Stimulated activated CD8-positive, alpha-beta memory T cell treated with anti-CD3 and anti-CD28 coated beads, Interleukin-7, amount 100 ng/mL, for 4 hours (primary cell): ENCODE measurements at places on chromosomes 7 and 10.

GRCh38 chr10:132232981-132233380 lies 46.2 kb downstream of the DPYSL4 start:
- DNase-seq = no peak

DNA sequence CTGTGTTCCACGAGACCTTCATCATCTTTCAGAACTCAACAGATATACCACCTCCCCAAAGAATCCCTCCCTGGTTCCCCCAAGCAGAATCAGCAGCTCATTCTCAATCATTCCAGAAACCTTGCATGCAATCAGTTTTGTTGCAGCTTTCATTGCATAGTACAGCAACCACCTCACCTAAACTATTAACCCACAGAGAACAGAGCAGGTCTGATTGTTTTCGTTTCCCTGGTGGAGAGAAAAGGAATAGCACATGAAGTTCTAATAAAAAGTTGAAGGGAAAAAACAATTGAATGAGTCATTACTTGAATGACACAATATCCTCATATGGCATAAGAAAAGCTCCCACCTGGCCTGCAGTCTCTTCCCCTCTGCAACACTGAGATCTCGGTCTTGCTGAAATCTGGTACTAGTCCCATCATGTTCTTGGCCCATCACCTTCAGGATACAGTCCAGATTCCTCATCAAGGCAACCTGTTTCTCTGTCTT lies 147.1 kb upstream of the GDF10 start:
- no peak for DNase-seq

DNA sequence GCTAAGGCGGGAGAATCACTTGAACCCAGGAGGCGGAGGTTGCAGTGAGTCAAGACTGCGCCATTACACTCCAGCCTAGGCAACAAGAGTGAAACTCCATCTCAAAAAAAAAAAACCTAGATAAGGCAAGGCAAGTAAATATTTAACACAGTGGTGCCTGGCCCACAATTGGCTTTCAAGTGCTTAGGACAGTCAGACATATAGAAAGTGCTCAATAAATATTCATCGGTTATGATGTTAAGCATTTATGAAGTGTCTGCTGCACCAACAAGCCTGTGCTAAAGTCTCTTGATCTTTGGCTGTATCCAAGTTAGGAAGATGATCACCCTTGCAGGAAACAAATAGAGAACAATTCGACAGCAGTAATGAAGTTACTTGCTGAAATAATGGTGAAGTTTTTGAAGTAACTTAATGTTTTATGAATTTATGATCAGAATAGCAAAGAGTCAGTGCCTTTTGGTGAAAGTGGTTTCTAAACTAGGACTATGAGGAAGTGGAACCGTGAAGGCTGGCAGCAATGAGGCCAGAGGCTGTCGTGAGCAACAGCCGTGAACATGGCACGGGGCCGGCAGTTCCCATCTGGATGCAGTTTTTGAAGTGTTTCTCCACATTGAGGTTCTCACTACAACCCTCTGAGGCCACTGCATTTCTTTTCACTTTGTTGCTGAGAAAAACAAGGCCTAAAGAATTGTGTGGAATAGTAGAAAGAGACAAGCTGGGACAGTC lies 48.1 kb upstream of the GATA3 start:
- DNase-seq = no peak

DNA sequence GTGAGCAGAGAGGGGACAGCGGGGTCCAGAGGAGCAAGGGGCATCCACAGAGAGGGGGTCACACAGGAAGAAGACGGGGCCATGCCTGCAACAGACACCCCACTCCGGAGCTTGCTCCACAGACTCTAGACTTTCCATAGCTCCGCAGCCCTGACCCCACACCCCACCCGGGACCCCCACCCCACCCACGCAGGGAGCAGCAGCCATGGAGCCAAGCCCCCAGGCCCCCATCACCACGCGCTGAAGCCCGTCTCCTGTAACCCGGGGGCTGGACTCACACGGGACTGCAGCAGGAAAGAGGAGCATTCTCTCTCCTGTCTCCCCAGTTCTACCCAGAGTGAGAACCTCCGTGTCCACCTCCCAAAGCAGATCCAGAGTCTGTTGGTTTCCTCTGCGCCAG lies 38.8 kb upstream of the ADGRA1 start:
- no peak for DNase-seq

- DNase-seq = no peak
Observed at GRCh38 chr7:143410521-143411004, 1.9 kb upstream of the EPHA1 start.

DNA sequence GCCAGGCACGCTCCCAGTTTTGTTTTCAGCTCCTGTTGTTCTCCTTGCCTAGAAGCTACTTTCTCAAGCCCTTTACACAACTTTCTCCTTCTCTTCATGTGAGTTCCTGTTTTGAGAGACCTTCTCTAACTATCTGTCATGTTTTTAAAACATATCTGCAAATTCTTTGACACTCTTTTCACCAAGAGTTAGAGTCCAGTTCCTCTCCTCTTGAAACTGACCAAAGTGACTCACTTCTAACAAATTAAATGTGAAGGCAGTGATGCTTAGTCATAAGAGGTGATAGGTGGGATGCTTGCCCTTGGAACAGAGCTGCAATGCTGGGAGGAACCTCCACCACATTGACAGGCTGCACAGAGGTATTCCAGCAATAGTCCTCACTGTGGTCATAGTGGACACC lies 25.3 kb downstream of the ZSCAN25 start:
- no peak for DNase-seq

DNA sequence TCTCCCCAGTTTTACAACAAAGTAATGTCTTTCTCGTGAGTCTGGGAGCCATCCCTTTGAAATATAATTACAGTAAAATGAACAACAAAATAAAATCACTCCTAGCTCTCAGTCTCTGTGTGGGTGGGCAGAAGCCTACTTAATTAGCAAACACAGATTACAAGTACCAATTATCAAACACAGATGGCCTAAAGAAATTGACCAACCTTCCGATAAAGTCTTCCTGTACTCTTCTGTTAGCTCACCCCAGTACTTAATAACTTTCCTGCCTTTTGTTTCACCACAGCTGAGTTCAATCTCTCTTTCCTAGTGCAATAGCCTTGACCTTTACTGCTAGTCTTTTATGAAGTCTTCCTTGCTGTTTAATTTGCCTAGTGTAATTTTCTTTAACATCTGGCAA lies 719.2 kb upstream of the MBL2 start:
- no peak for DNase-seq

DNA sequence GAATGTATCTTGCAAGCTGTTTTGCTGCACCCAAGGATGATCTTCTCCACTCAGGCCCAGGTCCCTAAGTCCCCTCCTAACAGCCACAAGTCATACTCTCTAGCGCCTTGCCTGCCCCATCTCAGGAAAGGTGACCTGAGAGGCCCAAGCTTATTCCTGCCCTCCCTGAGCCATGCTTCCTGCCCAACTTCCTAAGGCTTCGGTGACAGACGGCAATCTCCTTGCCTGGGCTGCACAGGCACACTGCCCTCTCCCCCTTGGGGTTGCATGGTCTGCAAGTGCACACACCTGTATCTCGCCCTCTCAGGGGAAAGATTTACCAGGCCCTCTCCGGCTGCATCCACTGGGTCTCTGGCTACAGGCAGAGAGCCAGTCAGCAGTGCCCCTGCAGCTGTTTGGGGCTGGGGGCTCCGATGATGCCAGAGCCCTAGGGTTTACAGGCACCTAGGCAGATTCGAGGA lies 771 bp upstream of the ADIRF start:
- no peak for DNase-seq

DNA sequence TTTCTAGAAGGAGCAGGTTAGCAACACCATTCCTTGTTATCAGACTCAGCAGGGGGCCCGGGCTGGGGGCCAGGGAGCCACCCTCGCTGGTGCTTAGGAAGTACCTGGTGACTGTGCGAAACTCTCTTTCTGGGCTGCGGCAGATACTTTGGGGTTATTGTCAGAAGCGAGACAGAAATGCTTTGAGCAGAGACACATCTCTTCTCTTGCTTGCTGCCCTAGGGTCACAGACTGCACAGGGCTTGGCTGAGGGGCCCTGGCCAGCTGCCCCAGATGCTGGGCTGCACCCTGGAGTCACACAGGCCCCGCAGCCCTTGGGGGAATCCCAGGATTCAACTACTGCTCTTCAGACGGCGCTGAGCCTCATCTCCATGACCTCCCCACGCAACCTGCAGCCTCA lies 91.9 kb downstream of the WDFY4 start:
- DNase-seq = no peak

- no peak for DNase-seq
Observed at GRCh38 chr10:25068152-25069058, 52.0 kb downstream of the THNSL1 start.

DNA sequence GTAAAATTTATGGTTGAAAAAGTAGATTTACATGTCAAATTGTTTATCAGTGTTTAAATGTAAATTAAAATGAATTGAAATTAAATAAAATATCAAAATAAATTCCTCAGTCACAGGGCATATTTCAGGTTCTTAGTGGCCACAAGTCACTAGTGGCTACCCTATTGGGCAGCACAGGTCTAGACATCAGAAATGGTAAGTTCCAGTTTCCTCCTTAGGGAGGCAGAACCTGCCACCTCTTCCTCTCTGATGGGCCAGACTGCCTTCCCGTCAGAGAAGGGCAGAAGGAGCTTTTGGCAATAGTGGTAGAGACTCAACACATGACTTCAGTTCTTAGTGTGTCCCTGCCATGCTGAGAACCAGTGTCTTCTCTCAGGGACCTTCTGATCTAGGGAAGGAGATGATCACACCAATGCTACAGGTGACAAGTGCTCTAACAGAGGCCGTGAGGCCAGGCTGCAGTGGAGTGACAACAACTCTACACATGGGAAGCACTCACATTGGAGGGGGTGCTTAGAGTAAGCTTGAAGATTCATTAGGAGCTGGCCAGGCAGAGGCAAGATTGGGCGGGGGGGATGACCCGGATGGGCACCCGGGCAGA lies 14.4 kb upstream of the PCBD1 start:
- DNase-seq = no peak

DNA sequence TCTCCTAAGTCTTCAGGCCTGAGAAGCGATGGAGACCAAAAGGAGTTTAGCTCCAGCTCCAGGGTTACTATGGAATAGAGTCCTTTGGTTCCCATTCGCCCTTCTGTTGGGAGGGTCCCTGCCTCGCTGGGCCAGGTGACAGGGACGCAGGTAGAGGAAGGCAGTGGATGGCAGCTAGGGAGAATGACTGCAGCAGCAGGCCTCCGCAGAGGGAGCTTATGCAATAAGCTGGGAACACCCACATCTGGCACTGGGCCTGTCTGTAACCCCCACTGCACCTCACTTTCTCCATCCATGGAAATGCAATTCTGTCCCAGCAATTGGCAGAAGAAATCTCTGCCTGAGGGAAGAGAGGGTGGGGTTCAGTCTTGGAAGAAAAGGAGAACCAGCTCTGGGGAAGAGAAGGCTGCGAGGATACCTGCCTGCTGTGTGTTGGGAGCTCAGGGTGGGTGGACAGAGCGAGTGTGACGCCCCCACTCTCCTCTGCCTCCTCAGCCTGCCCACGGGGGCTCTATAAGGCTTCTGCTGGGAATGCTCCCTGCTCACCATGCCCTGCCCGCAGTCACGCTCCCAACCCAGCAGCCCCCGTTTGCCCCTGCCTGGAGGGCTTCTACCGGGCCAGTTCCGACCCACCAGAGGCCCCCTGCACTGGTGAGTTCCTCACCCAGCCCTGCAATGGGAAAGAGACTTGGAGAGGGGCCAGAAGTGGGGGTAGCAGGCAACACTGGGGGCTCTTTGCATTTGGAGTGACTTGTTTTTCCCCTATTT lies 10.3 kb downstream of the EPHB6 start:
- DNase-seq = no peak

GRCh38 chr10:27655296-27655695 lies 90.3 kb downstream of the MKX start:
- no peak for DNase-seq

GRCh38 chr10:102024799-102025198 lies 31.2 kb downstream of the ARMH3 start:
- DNase-seq = no peak

DNA sequence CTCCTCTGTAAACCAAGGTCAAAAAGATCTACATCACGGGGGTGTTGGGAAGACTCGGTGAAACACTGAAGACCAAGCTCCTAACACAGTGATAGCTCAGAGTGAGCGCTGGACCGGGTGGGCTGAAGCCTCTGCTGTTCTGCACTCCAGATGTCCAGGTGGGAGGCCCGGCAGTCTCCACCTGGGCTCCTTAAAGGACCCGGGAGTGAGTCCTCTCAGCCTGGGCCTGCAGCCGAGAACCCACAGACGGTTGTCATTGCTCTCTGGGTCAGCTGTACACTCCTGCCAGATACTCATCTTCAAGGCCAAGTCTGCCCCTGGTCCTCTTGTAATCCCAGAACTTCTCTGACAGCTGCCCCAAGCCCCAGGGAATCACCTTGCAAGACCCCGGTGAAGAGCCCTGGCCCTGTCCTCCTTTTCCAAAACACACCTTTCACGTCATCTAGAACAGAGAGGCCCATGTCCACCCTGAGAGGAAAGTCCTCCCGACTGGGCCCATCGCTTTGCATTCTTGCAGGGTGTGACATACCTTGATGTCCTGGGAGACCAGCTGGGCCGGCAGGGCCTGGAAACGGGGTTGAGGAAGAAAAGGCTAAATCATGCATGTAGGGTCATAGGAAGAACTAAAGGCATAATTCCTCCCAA lies 43.7 kb downstream of the COL17A1 start:
- DNase-seq = no peak
